ENCODE measurements at places on chromosomes 11 and 22.

- no peak for DNase-seq
Observed at GRCh38 chr11:12114193-12115033, 4.0 kb downstream of the MICAL2 start.

DNA sequence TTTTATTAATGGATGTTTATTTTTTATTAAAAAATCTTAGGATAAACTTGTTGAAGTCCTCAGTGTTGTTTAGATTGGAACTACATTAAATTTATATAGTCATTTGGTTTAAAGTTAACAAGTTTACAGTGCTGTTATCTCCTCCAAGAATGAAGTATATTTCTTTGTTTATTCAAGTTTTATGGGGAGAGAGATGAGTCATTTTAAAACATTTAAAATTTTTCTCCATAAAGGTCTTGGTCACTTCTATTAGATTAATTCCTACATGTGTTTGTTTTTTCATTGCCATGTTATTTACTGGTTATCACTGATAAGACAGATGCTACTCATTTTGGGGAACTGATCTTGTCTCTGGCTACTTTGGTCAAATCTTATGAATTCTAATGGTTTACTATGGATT, 429.6 kb downstream of the METTL15 start:
- DNase-seq: no peak

- DNase-seq: no peak
Observed at GRCh38 chr11:129855086-129855485, 39.4 kb downstream of the TMEM45B start.

- no peak for DNase-seq
Observed at GRCh38 chr22:36921309-36922104, 8.1 kb downstream of the CSF2RB start.

DNA sequence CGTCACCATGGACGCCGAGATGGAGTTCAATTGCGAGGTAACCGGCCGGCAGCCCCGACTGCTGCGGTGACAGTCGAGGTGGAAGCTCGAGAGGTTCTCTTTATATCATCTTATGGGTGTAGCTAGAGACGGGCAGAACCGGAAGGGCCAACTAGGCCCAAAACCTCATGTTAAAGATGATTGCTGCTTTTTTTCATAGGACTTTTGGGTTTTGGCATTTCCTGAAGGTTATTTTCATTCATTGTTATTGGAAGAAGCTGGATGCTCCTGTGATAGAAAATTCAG, 585 bp downstream of the NF2 start:
- DNase-seq: no peak

GRCh38 chr11:62565100-62565802, 8.4 kb downstream of the EEF1G start:
- DNase-seq: no peak
